Omental fat pad (tissue), 4 donors: ENCODE measurements at places on chromosomes 6 and 20.

DNA sequence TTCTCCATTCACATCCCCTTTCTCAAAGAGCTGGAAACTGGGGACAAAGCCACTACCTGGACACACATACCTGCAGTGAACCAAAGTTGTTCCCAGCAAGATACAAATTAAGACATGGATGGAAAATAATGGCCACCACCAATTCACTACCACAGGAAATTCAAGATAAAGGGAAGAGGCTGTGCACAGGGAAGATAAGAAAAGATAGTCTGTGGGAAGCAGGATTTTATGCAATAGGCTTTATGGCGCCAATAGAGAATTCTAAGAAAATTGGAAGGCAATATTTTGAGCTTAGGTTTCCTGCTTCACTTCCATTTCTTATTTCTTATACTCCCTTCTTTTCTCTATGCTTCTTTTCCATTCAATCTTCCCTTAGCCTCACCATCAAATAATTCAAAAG, 9.9 kb downstream of the GPX6 start:
- DNase-seq: no peak

DNA sequence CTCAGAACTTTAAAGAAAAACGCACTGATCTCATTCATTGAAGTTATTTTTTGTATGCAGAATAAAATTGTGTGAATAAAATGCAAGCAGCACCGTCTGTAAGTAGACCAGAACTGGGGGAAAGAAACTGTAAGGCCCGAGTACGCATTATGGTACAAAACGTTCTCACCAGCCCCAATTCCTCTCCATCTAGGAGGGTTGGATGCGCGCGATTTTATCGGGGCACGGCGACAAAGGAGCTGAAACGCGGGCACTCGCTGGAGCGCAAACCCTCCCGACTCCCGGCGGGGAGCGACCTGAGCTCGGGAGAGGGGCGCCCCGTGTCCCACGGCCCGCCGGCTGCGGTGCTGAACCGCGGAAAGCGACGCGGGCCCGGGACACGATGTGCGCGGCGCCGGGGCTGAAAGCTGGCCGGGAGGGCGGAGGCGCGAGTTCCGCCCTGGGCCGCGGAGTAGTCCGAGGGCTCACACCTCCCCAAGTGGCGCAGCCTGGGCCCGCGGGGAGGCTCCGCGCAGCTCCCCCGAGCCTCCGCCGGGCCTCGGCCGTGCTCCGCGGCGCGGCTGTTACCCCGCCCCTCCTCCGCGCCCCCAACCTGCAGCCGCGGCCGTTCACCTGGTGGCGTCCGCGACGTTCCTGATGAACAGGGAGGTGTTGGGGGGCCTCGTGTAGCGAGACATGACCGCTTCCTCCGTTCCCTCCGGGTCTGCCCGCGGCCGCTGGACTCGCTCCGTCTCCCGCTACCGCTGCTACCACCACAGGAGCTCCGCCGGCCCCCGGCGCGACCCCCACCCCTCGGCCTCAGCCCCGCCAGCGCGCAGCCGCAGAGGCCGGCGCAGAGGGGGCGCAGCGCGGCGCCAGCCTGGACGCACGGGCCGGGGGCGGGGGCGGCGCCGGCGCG, at the start of gene SRSF12:
SRSF12 (minus strand) TSS at position 861 of the 898 bp plus-strand sequence; CDS start at position 677, 184 bp downstream.
- DNase-seq: no peak

GRCh38 chr6:125073071-125073470, 80.5 kb upstream of the TPD52L1 start:
- no peak for DNase-seq

GRCh38 chr6:34583861-34584604, 27.9 kb upstream of the SPDEF start:
- no peak for DNase-seq

GRCh38 chr6:11875325-11876109, 96.9 kb upstream of the ADTRP start:
- DNase-seq: no peak

- no peak for DNase-seq
These were observed 22.9 kb downstream of the DHX35 start for GRCh38 chr20:38985060-38985459.

- no peak for DNase-seq
These were observed 11.3 kb downstream of the HIVEP2 start for GRCh38 chr6:142933701-142934100.
